Memory B cell (primary cell): ENCODE measurements at places on chromosomes 5 and 9.

- DNase-seq: no peak
These were observed 253.1 kb downstream of the TLR4 start for GRCh38 chr9:117957267-117957666.

DNA sequence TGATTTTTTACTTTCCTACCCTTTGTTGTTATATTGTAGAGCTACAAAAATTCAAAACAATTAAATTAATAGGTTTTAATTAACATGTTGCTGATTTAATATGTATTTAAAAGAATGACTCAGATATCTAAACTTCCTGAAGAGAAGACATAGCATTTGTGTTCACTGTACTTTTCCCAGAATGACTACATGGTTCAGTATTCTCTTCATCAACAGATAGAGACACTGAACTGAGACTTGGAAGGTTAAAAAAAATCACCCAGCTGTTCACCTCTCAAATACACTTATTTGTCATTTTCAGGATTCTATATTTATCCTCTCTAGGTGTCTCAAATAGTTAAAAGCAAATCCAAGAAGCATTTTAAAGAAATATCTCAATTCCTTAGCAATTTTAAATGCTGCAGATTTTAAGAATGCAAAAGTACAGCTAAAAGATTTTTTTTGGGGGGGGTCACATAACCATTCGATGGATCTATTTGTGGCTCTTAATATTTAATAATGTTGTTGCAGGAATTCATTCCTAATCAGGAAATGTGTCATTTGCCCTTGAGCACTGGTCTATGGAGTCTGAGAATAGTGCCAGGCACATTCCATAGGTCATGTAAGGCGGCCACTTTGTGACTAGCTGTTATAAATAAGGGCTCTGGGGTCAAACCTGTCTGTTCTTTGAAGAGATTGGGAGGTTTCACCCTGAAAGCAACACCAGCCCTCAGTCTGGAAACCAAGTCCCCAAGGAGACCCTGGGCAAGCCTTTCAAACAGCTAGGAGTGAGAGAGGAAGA lies 463.1 kb downstream of the NR2F1-AS1 start:
- no peak for DNase-seq

GRCh38 chr5:81965524-81965923 lies 6.3 kb upstream of the ATG10 start:
- DNase-seq: no peak

DNA sequence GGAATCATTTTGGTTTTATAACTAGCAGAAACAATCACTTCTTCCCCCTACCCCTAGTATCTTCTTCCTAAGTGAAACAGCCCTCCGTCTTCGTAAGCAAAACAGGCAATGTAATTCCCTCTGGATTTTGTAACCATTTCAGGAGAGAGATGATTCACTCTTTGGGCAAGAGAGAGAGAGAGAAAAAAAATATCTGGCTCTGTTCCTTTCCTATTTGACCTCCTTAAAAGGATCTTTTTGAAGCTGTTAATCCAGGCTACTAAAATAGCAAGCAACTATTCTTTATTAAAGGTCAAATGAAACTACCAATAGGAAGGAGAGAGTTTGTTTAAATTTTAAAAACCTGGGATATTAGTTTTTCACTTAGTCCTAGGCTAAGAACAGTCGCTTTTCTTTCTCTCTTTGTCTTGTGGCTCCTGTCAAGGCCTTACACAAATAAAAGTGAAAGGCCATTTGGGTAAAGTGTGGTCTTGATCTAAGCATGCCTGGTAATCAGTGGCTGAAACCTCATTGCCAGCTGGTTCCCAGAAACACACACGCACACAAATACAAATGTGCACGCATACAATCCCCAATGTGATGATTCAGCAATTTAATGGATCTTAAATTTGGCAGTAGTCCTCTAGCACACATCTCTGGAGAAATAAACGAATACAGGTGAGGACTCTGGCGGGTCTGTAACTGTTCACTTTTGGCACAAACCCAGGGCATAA lies 70.2 kb downstream of the PRUNE2 start:
- no peak for DNase-seq

- no peak for DNase-seq
These were observed 85.8 kb downstream of the MRPS27 start for GRCh38 chr5:72234265-72234700.
